ENCODE measurements at places on chromosomes 12 and 14. TPM values are rescaled to one million over a fixed set of nuclear protein-coding genes. Genes with fewer than 3 reads are reported as not detected.

DNA sequence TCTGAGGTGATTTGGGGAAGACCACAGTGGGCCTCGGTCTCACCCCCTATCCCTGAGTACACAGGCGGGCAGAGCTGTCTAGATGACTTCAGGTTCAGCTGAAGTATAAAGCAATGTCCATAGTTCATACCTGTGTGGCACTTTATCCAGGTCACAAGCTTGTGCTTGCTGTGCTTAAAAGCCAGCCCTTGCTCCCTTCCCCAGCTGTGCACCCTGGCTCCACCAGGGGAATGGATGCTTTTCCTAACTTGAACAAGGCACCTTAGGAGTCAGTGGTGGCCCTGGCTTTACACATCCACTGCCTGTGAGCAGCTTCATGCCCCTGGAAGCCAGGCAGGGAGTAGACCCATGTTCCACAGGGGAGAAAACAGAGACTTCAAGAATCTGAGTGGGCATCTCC lies 5.5 kb downstream of the CARMIL3 start:
- peaks cover 30% of the 10 kb centered on the region for H3K36me3 ChIP-seq
- no peak overlapping the region for H3K27ac ChIP-seq
- H3K4me1 ChIP-seq, result peaks cover 9% of the 10 kb centered on the region
- no peak for DNase-seq
- no peak overlapping the region for H3K4me3 ChIP-seq

DNA sequence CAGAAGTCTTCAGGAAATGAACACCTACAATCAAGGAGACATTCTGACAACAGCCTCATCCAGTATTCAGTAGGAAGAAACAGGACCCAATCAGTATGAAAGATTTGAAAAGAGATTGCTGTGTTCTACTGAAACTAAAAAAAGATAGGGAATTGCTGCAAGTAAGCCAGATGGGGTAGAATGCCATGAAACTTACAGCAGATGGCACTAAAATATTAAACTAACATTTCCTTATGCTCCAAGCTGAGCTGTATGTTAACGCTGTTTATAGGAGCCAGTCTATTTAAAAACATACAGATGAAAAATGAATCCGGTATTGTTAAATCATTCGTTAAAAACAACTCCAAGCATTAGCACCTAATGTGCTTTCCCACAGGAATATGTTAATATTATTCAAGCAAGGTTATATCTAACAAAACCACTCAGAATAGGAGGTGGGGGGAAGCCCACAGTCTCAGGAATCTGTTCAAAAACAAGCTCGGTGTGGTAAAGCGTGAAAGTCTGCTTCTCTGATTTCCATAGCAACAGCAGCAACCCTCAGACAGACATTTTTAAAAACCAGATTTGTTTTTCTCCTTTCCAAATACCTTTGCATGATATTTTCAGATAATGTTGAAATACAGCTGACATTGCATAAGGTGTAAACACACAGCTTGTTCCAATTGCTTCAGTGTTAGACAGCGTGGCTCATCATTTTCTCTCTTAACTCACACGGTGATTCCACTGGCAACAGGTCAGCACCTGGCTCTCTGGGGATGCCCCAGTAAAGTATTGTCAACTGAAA lies 131.4 kb upstream of the CCDC175 start:
- no peaks in the 10 kb centered on the region for H3K4me1 ChIP-seq
- no peaks in the 10 kb centered on the region for H3K36me3 ChIP-seq
- no peak for DNase-seq
- no peak overlapping the region for H3K27ac ChIP-seq
- 0 out of 2 replicates have a peak, but pooled peaks cover 4% of the 10 kb centered on the region for H3K27me3 ChIP-seq
- no peak overlapping the region for H3K4me3 ChIP-seq

GRCh38 chr12:9606247-9606646 lies 1.5 kb downstream of the KLRB1 start:
- no peaks in the 10 kb centered on the region for H3K36me3 ChIP-seq
- DNase-seq, result no peak
- H3K27ac ChIP-seq, result no peak overlapping the region
- no peaks in the 10 kb centered on the region for H3K27me3 ChIP-seq
- no peaks in the 10 kb centered on the region for H3K4me1 ChIP-seq
- H3K4me3 ChIP-seq, result no peak overlapping the region

- H3K27me3 ChIP-seq, result no peaks in the 10 kb centered on the region
- H3K4me3 ChIP-seq, result no peak overlapping the region
- no peak overlapping the region for H3K27ac ChIP-seq
- no peak for DNase-seq
- no peaks in the 10 kb centered on the region for H3K36me3 ChIP-seq
These were observed 3.5 kb upstream of the RHOJ start for GRCh38 chr14:63200767-63201166.

DNA sequence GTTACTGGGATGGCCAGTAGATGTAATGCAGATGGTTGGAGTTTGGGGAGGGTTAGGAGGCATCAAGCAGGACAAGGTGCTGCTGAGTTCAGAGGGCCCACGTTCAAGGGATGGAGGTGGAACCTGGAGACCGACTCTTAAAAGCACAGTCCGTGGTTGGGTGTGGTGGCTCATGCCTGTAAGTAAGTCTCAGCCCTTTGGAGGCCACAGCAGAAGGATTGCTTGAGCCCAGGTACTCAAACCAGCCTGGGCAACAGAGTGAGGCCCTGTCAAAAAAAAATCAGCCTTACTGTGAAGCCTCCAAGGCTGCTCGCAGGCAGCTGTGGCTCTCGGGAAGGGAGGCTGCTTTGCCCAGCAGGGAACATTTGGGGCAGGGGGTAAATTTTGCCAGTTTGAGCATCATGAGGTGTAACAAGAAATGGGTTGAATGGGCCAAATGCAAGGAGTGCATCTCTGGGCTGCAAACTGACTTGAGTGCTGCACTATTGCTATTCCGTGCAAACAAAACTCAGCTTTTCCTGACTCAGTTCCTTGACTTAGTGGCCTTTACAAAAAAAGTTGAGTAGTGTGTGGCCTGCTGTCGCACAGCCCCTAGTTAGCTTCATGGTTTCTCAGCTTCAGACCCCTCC lies 55.0 kb downstream of the ANAPC7 start:
- peaks cover 72% of the 10 kb centered on the region for H3K36me3 ChIP-seq
- no peaks in the 10 kb centered on the region for H3K27me3 ChIP-seq
- no peak overlapping the region for H3K27ac ChIP-seq
- H3K4me3 ChIP-seq, result no peak overlapping the region
- H3K4me1 ChIP-seq, result peaks cover 11% of the 10 kb centered on the region

DNA sequence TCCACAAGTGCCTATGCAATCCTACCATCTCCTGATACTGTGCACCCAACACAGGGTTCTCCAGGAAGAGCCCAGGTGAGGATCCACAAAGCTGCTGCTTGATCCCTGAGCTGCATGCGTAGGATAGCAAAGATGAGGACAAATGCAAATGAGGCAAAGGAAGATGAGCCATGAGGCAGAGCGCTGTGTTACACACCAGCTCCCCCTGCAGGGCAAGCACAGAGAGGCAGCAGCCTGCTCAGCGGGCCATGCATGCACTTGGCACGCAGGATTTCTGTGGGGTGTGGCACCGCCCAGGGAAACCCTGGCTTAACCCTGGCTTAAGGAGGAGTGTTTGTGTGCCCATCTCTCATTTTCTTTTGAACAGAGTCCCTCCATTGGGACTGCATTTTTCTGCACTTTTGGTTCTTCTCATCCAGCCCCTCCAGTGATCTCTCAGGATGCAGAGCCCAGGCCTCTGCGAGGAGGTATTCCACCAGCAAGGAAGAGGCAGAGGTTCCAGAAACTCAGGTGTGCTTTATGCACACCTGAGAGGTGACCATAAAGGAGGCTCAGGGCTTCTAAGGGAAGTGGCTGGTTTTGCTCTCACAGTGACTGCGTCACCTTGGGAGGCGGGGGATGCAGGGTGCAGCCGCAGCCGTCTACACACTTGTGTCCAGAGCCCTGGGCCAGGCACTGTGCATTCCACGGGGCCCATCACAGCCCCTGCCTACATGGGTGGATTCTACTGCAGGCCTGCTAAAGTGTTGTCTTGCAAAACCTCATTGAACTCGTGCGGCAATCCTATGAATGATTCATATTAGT lies 973.3 kb upstream of the TMEM132C start:
- H3K36me3 ChIP-seq, result no peaks in the 10 kb centered on the region
- no peak overlapping the region for H3K27ac ChIP-seq
- no peaks in the 10 kb centered on the region for H3K27me3 ChIP-seq
- peak; percentile 81 for DNase-seq
- H3K4me3 ChIP-seq, result no peak overlapping the region

GRCh38 chr12:101305226-101305779 lies 25.4 kb downstream of the UTP20 start:
- no peaks in the 10 kb centered on the region for H3K4me1 ChIP-seq
- H3K27ac ChIP-seq, result no peak overlapping the region
- peaks cover 38% of the 10 kb centered on the region for H3K36me3 ChIP-seq
- H3K4me3 ChIP-seq, result no peak overlapping the region
- DNase-seq, result no peak
- H3K27me3 ChIP-seq, result no peaks in the 10 kb centered on the region

The GALC gene
- 20.3 TPM for total RNA-seq

DNA sequence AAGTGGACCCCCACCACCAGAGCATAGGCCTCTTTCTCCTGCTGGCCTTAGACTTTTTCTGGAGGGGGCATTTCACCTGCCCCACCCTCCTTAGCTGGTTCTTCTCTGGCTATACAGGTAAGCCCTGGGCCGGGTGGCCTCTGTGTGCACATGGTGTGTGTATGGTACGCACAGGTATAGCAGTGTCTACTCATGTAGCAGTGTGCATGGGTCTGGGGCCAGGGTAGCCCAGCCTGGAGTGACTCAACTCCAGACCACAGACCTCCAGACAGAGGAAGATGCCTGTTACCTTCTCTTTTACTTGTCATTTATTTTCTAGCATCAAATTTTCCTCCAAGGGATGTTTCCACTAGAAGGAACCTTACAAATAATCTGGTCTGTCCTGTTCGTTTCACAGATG lies 6.9 kb downstream of the KCNA5 start:
- no peak for DNase-seq
- H3K36me3 ChIP-seq, result no peaks in the 10 kb centered on the region
- H3K4me3 ChIP-seq, result no peak overlapping the region
- no peaks in the 10 kb centered on the region for H3K27me3 ChIP-seq
- H3K27ac ChIP-seq, result no peak overlapping the region
- H3K4me1 ChIP-seq, result 0 out of 2 replicates have a peak, but pooled peaks cover 3% of the 10 kb centered on the region

DNA sequence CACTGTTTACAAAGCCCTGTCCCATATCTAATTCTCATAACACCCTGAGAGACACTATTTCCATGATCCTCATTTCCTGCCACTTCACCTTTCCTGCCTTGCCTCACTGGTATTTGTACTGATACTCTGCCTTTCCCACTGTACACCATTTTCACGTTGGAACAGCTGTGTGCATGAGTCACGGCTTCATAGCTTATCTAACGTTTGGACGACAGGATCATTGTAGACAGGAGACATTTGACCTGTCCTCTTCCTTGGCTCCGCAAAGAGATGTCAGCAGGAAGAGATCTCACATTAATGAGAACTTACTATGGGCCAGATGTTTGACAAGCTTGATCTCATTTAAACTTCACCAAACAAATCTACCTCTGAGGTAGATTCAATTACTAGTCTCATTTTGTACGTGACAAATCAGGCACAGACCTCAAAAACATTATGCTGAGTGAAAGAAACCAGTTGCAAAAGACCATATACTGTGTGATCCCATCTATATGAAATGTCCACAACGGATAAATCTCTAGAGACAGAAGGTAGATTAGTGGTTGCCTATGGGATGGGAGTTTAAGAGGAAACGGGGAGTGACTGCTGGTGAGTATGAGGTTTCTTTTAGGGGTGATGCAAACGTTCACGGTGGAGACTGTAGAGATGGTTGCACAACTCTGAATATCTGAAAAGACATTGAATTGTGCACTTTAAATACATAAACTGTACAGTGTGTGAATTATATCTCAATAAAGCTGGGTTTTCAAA lies 71.2 kb downstream of the KCNK13 start:
- no peak overlapping the region for H3K27ac ChIP-seq
- H3K27me3 ChIP-seq, result no peaks in the 10 kb centered on the region
- no peaks in the 10 kb centered on the region for H3K36me3 ChIP-seq
- H3K4me3 ChIP-seq, result no peak overlapping the region
- no peak for DNase-seq

DNA sequence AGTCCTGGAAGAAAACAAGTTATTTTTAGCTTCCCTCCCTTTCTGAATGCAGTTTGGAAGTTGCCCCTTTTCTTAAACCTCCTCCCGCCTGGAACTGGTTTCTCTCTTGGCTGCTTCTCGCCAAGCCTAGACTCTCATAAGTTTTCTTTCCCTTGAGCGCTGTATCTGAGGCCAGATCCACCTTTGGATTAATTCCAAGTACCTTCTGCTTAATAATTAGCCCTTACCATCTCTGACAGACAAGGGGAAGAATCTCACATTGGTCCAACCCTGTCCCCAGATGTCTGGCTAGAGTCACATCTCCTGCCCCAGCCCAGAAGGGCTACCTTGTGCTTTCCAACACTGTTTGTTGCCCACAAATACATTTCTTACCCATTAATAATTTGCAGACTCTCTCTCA lies 161.8 kb upstream of the RGS6 start:
- no peaks in the 10 kb centered on the region for H3K36me3 ChIP-seq
- no peak overlapping the region for H3K27ac ChIP-seq
- H3K4me1 ChIP-seq, result no peaks in the 10 kb centered on the region

DNA sequence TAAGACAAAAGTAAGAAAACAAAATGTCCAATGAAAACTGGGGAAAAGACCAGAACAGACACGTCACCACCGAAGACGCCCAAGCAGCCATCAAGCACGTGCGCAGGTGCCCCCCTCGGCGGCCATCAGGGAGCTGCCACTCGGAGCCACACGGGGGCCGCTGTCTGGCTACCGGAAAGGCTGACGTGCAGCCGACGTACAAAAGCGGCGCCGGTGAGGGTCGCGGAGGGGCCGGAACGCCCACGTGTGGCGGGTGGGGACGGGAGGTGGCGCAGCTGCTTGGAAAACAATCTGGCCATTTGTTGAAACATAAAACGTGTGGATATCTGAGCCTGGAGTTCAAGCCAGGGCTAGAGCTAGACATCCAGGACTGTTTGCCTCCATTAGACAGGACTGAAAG lies 60.7 kb downstream of the GALNT9 start:
- DNase-seq, result no peak
- no peaks in the 10 kb centered on the region for H3K27me3 ChIP-seq
- no peak overlapping the region for H3K4me3 ChIP-seq
- no peaks in the 10 kb centered on the region for H3K4me1 ChIP-seq
- no peaks in the 10 kb centered on the region for H3K36me3 ChIP-seq

The VWF gene
- total RNA-seq, result not detected

GRCh38 chr14:72547999-72548398 lies 345.9 kb downstream of the DPF3 start:
- no peak overlapping the region for H3K27ac ChIP-seq
- DNase-seq, result no peak
- peaks cover 6% of the 10 kb centered on the region for H3K4me1 ChIP-seq

The CLEC6A gene
- not detected for total RNA-seq

The AQP6 gene
- total RNA-seq, result 0.79 TPM

Data from Karpas-422 (cell line).